Hematopoietic multipotent progenitor cell treated with erythropoietin and hydrocortisone succinate and interleukin-3 and kit ligand, for 8 days (in vitro differentiated cells): ENCODE measurements at places on chromosomes 12 and 14.

- DNase-seq: no peak
Measured at GRCh38 chr12:91588874-91589454, 406.3 kb upstream of the DCN start.

DNA sequence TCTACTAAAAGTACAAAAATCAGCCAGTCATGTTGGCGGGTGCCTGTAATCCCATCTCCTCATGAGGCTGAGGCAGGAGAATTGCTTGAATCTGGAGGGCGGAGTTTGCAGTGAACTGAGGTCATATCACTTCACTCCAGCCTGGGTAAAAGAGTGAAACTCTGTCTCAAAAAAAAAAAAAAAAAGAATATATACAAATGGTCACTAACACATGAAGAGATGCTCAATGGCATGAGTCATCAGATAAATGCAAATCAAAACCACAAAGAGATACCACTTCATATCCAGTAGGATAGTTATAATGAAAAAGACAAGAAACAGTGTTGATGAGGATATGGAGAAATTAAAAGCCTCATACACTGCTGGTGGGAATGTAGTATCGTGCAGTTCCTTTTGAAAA lies 33.6 kb upstream of the METAP2 start:
- peak; percentile 82 for DNase-seq

DNA sequence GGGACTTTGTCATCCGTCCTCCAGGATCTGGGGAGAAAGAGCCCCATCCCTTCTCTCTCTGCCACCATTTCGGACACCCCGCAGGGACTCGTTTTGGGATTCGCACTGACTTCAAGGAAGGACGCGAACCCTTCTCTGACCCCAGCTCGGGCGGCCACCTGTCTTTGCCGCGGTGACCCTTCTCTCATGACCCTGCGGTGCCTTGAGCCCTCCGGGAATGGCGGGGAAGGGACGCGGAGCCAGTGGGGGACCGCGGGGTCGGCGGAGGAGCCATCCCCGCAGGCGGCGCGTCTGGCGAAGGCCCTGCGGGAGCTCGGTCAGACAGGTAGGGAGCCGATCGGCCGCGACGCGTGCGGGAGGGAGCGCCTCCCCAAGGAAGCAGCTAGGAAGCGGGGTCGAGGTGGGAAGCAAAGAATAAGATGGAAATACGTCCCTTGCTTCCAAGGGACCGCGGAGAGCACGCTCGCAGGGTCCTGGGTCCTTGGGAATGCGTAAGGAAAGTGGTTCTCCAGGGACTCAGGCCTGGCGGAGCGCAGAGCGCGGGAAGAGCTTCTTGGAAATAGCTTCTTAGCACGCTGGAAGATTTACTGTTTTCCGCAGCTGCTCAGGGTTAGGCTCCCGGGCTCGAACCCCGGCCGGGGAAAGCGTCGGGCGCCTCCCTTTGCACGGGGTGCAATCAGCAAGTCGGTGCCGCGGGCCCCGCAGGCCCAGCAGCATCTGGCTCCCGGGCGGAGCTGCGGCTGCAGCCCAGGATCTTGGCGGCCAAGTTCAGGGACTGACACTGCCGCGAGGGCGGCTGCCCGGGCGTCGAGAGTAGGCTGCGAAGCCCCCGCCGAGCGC lies 457 bp downstream of the SOCS2 start:
- DNase-seq: peak; percentile 34

GRCh38 chr12:89991807-89992590 lies 283.4 kb upstream of the ATP2B1 start:
- DNase-seq: no peak

DNA sequence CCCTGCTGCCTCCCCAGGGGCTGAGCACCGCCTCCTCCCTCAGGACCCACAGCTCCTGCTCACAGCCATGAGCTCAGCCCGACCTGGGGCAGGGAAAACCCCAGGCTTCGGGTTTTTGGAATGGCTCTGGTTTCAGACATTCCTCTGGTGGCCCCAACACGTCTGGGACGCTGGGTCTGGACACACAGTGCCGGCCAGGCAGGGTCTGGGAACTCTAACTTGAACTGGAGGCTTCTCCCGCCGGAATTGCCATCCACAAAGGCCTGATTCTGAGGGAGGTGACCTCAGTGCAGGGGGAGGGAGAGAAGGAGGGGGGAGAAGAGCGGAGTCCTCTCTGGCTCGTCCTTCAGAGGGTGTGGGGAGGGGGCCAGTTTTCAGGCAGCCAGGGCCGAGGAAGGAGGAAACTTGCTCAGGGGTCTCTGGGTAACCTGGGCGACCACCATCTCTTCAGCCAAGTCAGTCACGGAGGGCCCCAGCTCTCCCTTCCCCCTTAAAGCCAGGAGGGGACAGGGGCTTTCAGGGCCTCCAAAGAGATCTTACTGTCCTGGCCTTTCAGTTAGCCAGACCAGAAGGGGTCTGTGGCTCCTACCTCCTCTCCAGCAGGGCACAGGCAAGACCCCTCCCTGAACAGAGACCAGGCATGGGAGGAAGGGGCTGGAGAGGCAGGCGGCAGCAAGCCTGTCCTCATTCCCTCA lies 19.4 kb downstream of the NCKAP5L start:
- DNase-seq: no peak

DNA sequence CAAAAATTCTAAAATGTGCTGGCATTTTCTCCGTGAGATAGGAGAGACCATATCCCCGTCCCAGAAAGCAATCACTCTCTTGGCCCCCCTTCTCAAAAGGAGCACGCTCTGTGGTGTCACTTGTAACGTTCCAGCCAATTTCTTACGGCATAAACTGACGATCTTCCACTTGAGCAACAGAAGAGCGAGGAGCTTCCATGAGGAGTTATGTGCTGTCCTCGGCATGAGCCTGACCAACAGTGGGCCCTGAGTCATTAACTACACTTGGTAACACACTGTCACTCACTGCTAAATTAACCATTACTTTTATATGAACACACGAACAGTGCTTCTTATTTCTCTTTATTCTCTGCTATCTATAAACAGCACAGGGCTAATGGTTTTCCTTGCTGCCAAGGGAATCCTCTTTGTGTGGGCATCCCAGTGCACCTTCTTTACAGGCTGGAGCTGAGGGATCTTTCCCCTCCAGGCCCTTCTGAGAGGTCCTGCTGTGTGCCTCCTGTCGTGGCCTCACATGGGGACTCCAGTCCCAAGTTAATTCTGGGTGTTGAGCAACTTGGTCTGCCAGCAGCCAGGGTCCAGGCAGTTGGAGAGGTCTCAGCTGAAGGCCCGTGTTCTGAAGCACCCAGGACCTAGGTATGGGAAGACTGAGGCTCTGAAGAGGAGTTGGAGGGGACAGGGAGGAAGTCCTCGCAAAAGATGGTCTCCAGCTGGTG lies 9.4 kb downstream of the SLC6A13 start:
- no peak for DNase-seq

- no peak for DNase-seq
Measured at GRCh38 chr14:60861545-60862140, 119.2 kb downstream of the TRMT5 start.

DNA sequence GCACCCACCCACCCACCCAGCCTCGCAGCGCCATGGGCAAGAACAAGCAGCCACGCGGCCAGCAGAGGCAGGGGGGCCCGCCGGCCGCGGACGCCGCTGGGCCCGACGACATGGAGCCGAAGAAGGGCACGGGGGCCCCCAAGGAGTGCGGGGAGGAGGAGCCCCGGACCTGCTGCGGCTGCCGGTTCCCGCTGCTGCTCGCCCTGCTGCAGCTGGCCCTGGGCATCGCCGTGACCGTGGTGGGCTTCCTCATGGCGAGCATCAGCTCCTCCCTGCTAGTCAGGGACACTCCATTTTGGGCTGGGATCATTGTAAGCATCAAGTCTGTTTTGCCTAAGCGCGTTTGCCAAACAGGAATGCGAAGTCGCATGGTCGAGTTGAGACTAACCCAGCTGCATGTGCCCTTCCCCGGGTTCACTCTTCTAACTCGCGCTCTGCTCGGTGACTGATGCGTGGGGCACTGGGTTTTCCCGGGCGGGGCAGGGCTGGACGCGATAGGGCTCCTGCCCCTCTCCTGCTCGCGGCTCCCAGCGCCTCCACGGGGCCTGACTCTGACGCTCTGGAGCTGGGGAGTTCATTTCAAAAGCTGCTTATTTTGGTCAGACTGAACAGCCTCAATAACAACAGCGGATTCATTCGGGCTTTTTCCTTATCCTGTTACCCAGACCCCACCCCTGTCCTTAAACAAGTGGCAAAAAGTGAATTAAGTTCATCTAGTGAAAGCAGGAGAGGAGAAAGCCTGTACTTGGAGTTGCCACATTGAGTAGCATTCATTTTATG lies 458 bp downstream of the SSPN start:
- peak; percentile 16 for DNase-seq

DNA sequence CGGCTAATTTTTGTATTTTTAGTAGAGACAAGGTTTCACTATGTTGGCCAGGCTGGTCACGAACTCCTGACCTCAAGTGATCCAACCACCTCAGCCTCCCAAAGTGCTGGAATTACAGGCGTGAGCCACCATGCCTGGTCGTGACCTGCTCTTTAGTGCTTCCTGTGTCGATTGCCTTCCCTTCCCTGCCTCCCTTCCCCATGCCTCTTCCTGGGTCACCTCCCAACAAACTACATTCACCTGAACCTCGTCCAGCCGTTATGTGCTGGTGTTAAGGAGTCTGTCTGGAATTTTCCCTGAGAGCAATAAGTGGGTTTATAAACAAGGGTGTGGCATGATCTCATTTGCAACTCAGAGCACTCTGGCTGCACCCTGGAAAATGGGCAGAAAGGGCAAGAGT lies 32.1 kb upstream of the C12orf76 start:
- DNase-seq: no peak

DNA sequence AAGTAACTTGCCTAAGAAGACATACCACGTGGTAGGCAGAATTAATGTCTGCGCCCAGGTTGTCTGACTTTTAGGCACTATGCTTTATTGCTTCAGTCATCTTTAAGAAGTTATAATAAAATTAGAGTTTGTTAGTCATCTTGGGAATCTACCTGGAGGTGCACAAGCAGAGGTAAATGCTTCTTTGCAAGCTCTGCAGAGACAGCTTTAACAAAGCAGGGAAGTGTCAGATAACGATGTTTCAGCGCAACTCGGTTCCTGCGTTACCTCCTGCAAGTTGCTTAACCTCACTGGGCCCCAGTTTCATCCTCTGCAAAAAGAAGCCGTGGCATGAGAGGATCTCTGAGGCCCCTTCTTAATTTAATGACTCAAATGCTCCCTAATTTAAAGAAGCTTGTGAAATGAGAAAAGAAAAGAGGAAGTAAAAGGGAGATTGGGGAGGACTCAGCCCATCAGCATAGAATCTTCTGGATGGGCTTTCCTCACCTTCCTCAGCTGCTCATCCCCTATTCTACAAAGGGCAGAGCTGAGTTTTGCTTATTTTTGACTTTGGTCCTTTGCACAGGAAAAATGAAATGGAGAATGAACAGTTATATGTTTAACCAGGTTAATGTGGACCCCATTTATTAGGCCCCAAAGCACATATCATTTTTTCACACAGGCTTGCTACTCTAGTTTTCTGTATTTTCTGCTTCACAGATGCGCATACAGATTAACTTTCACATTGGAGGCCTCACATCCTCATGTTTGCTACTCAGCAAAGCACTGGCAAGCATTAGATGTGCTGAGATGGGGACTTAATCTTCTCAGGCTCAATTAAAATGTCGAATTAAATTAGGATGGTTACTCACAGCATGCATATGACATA lies 5.1 kb downstream of the ARHGDIB start:
- peak; percentile 50 for DNase-seq

GRCh38 chr14:61652526-61653262 lies 42.6 kb upstream of the HIF1A start:
- DNase-seq: no peak
